ENCODE measurements at places on chromosomes 2 and 18. TPM values are rescaled to one million over a fixed set of nuclear protein-coding genes. Genes with fewer than 3 reads are reported as not detected.

Gene FOXI3
- 0.21 TPM for total RNA-seq

DNA sequence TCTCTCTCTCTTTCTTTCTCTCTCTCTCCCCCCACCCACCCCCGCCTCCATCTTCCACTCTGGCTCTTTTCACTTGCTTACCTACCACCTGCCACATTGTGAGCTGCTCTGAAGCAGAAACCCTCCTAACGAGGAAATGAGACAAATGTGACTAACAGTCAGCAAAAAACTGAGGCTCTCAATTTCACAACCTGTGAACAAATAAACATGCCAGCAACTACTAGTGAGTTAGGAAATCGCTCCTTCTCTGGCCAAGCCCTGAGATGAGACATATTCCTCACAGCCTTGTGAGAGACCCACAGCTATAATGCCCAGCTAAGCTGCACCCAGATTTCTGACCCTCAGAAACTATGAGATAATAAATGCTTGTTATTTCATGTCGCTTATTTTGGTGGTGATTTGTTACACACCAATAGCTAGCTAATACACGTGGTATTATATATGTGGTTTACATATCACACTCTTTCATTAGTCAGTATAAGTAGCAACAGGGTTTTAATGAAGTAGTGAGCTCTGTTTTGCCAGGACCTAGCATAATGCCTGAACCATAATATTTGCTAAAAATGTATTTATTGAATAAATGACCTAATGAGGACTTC, 8.4 kb upstream of the ZNF521 start:
- DNase-seq = no peak

DNA sequence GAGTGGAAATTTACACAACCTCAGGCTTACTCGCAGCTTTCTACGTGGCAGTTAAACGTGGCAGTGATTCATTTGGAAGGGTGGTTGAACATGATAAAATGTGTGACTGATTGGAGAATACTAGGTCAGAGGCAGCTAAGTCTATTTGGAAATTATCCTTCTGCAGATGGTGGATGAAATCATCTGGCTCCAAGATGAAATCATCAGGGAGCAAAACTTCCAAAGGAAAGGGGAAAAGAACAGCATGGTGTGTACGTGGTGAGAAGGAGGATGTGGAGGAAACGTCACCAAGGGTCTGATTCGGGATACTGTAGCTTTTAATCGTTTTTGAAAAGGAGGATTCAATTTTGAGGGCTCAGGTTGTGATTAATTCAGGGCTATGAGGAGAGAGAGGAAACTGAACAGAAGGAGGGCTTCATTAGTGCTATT, 47.9 kb downstream of the COL3A1 start:
- no peak for DNase-seq

GRCh38 chr2:149585166-149585885, 2.2 kb downstream of the MMADHC start:
- no peak for DNase-seq

DNA sequence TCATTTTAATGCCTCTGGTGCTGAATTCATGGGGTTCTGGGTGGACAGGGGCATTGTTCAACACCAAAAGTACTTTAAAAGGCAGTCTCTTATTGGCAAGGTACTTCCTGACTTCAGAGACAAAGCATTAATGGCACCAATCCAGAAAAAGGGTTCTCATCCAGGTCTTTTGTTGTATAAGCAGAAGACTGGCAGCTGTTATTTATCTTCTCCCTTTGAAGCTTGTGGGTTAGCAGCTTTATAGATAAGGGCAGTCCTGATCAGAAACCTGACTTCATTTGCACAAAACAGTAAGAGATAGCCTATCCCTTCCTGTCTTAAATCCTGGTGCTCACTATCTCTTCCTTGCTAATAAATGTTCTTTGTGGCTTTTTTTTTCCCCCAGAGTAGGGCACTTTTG, 68.8 kb downstream of the VPS54 start:
- no peak for DNase-seq

GRCh38 chr18:74944676-74945075, 264.3 kb downstream of the PTGR3 start:
- no peak for DNase-seq

Gene INHBB
- total RNA-seq = 0.50 TPM

DNA sequence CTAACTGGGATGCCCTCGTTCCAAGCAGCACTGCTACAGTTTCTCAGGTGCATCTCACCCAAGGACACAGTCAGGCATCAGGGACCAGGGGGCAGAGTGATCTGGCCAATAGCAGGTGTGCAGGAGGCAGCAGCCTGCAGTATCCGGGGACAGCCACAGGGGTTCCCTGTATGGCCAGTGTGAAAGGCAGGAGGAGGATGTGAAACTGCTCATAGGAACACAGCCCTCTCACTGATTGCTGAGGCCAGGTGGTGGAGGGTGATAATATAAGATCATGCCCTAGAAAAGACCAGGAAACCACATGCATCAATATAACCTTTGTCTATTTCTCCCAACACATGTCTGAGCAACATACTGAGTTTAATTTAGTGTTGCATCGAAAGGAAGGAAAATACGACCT, 112.7 kb upstream of the TACR1 start:
- no peak for DNase-seq

Gene PKP4
- 29.4 TPM for total RNA-seq

DNA sequence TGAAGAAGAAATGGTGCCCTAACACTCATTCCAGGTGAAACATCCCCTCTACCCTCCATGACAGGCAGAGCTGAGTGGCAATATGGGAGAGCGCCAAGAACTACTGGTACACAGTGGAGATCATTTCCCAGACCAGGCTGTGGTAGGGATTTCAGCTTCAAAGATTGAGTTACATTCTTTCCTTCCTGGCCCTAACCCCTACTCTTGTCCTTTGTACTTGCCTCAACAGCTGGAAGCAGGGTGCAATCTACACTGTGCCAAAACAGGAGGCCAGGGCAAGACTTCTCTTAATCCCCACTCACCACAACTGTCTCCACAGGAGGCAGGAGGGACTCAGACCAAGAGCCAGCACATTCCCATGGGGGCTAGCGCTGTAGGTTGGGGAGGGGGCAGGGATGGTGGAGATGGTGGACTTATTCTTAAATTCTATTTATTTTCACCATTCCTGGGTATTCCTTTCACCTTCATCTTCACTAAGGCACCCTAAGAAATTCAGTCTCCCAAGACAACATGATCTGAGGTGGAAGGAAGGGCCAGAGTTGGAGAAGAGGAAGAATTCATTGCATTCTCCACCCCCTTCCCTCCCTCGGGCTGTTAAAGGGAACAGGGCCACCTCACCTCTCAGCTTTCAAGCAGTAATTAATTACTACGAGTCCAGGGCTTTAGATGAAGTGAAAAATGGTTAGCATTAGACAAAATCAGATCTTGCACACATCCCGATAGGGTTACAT, 65.9 kb downstream of the AAK1 start:
- no peak for DNase-seq

GRCh38 chr2:222311978-222312738, 13.4 kb upstream of the PAX3 start:
- DNase-seq = no peak

Gene VWC2L
- not detected for total RNA-seq

Gene FAM161A
- 6.0 TPM for total RNA-seq

- no peak for DNase-seq
These were observed 73.5 kb upstream of the ZNF397 start for GRCh38 chr18:35167332-35167731.

Gene C2orf15
- total RNA-seq = 6.7 TPM
